ENCODE measurements at places on chromosomes 7 and 10. TPM values are rescaled to one million over a fixed set of nuclear protein-coding genes. Genes with fewer than 3 reads are reported as not detected.

CALCR gene
- total RNA-seq: not detected

SYT15B gene
- 2.8 TPM for total RNA-seq

TAS2R3 gene
- 0.47 TPM for total RNA-seq

CFAP69 gene
- 11.7 TPM for total RNA-seq

CADPS2 gene
- 41.1 TPM for total RNA-seq

CNNM1 gene
- 0.05 TPM for total RNA-seq

TMEM130 gene
- total RNA-seq: not detected

HOXA1 gene
- total RNA-seq: 0.08 TPM

DLG5 gene
- 7.1 TPM for total RNA-seq

CYP3A7 gene
- total RNA-seq: 81.2 TPM

METTL27 gene
- 1.0 TPM for total RNA-seq

LIPK gene
- not detected for total RNA-seq

RGR gene
- total RNA-seq: not detected

OLAH gene
- not detected for total RNA-seq

IGF2BP3 gene
- 0.17 TPM for total RNA-seq

BTBD16 gene
- total RNA-seq: 1.4 TPM

DMBT1 gene
- not detected for total RNA-seq

ANAPC16 gene
- 49.8 TPM for total RNA-seq

C10orf71 gene
- total RNA-seq: not detected

PVRIG gene
- 0.59 TPM for total RNA-seq

PAPOLB gene
- 0.05 TPM for total RNA-seq

TMEM106B gene
- 35.1 TPM for total RNA-seq

AMZ1 gene
- total RNA-seq: 1.3 TPM

TEX47 gene
- total RNA-seq: not detected

OR2A1 gene
- total RNA-seq: under 0.01 TPM

OR9A2 gene
- total RNA-seq: not detected

CNTNAP2 gene
- 1.0 TPM for total RNA-seq

SPDYE5 gene
- not detected for total RNA-seq

OR2A12 gene
- not detected for total RNA-seq

BMI1 gene
- total RNA-seq: 24.6 TPM

MAT1A gene
- 179 TPM for total RNA-seq

NMT2 gene
- 18.7 TPM for total RNA-seq

HTR5A gene
- not detected for total RNA-seq

ZNF853 gene
- total RNA-seq: 0.67 TPM

RARRES2 gene
- total RNA-seq: 437 TPM

MINDY3 gene
- 11.7 TPM for total RNA-seq

GIMAP5 gene
- total RNA-seq: 11.1 TPM

SOSTDC1 gene
- not detected for total RNA-seq

C7orf33 gene
- not detected for total RNA-seq

C10orf62 gene
- total RNA-seq: 0.56 TPM

HOXA7 gene
- total RNA-seq: 0.05 TPM

MSMB gene
- total RNA-seq: not detected

GSTO2 gene
- total RNA-seq: 4.6 TPM

CALML3 gene
- not detected for total RNA-seq

RASA4 gene
- 3.7 TPM for total RNA-seq

HOXA5 gene
- 2.1 TPM for total RNA-seq
